ENCODE measurements at places on chromosomes 12 and 14.

DNA sequence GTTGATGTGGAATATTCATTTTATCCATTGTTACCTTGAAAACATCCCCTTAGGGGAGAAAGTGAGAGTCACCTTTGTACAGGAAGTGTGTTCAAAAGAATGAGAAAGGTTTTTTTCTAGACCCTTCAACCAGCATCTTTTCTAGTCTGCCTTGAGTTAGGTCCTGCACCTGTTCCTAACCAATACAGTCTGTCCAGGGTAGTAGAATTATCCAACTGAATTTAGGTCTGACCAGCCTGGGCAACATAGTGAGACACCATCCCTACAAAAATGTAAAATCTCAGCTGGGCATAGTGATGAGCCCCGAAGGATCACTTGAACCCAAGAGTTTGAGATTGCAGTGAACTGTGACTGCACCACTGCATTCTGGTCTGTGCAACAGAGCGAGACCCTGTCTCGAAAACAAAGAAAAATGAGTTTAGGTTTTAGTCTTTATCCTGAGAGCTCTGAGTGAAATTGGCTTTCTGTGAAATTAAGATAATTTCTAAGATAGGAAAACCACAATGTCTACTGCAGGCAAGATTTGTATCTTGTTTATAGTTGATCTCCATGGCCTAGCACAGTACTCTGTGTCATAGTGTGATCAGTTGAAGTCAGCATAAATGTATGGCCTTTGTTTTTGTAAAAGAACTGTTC, 25.2 kb downstream of the ARHGAP5 start:
- DNase-seq: peak; percentile 44

DNA sequence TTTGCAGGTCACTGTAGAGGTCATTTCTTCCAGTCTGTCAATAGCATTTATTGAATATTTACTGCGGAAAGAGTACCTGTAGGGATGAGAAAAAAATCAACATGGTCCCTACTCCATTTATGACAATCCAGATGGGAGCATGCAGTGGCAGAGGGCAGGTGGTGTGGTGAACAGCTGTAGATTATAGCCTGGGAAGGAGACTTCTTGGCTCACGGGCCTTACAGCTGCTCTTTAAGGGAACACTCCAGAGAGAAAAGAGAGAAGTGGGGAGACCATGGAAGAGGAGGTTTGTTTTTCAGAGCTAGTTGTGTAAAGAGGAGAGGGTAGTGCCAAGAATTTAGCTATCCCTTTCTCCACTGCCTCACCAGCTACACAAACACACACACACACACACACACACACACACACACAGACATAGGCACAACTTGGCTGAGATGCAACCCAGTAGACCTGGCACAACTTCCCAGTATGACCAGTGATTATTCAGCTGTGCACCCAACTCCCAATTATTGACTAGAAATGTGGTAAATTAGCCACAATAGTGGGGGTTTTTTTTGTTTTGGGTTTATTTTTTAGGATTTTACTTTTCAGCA, 41.0 kb downstream of the GPHB5 start:
- no peak for DNase-seq

- peak; percentile 96 for DNase-seq
These were observed at the start of gene HSP90AA1 for GRCh38 chr14:102086972-102087761. Gene HSP90AA1 (minus strand): TSS chr14:102087044. CDS start chr14:102086378, 666 bp downstream.

DNA sequence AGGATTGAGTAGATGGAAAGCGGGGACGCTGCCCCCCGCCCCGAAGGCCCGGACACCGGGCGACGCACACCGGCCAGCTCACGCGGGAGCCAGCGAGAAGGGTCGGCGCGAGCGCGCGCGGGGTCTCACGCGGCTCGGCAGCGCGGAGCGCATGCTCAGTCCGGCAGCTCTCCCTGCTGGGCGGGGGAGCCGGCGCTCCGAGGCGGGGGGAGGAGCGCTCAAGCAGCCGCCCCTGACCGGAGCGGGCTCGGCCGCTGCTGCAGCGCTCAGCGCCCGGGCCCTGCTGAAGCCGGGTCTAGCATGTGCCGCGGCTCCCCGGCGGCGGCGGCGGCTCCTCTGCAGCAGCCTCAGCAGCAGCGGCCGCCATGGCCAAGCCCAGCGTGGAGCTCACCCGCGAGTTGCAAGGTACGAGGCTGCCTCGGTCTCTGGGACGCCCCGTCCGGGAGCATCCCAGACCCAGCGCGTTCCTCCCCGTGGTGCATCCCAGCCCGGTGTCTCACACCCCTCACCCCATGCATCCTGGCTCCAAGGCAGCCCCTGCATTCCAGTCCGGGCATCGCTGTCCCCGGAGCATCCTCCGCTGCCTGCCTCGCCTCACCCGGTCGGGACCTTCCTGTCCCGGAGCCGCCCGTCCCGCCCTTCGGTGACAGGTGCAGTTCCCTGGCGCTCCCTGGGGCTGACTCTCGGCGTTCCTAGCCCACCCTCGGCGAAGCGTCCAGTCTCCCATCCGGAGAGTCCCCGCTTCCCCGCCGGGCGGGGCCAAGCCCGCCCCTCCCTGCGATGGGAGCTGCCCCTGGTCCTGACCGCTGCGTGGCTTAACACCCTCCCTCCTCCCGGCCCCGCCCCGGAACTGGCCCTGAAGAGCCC, at the start of gene CARMIL3:
Gene CARMIL3 (plus strand): TSS at position 221 of the 867 bp plus-strand sequence. CDS start 145 bp downstream, at position 366.
- DNase-seq: peak; percentile 63

- no peak for DNase-seq
These were observed 16.2 kb downstream of the ABHD4 start for GRCh38 chr14:22614240-22614799.

DNA sequence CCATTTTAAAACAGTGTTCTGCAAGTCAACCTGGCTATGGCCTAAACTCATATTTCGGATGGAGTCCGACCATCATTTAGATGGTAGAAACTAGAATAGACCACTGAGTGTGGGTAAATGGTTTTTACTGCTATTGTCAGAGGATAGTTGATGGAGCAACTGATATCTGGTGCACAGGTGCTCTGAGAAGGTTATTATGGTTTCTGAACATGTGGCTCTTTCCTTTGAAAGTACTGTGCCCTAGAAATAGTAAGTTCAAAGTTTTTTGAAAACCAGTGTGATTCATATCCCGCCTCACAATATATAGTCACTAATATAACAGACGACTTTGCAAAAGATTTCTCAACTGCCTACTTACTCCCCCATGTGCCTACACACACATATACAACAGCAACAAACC, 64.4 kb upstream of the BTG1 start:
- peak; percentile 29 for DNase-seq

DNA sequence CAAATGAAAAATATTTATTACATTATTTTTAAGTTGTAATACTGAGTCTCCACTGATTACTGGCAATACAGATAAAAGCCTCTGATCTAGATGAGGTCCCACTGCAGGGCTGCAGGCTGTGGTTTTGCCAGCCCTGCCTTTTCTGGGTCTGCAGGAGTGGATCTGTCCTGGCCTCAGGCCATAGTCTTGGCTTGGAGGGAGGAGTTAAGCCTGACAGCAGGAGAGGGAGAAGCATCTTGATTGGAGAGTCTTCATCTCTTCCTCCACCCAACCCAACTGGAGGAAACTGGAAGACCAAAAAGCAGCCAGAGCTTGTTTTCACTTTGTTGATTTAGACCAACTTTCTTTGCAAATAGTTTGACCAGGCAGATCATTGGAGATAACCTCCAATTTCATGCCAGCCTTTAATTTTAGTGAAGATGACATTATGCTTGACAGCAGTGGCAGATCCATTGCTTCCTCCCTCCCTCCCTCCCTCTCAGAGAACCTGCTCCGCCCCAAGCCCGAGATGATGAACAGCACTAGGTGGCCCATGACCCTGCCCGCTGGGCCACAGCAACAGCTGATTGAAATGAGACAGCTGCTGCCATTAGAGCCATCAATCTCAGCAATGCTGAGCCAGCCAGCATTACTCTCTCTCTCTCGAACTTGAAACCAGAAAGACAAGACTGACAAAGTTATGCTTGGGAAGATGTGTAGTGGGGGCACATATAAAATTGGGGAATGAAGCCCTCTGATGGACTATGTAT, 222.4 kb downstream of the GLT1D1 start:
- no peak for DNase-seq

- no peak for DNase-seq
These were observed 412.3 kb downstream of the RAD51B start for GRCh38 chr14:68231898-68232297.

DNA sequence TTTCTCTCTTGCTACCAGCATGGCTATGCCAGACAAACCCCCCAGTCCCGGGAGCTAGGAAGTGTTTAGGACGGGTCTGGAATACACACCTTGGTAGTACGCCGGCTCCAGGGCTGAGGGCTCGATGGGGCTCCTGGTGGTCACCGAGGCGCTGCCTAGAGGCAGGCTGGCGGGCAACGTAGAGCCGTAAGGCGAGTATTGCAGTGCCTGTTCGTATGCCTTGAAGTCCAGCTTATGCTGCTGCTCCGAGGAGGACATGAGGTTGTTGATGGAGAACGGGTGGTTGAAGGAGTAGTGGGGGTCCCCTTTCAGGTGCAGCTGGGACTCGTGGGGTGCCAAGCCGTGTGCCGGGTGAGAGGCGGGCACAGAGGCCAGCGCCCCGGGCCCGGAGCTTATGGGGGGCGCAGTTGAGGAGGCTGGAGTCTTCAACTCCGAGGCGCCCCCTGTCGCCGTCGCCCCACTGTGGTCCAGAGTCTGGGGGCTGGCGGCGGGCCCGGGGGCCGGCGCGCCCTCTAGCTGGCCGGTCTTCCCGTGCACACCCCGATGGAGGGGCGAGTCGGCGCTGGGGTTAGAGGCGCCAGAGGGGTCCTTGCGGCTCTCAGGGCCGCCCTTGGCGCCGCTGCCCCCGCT, 3.6 kb downstream of the FOXA1 start:
- DNase-seq: no peak

GRCh38 chr14:94643316-94644101, 31.3 kb downstream of the SERPINA3 start:
- no peak for DNase-seq

GRCh38 chr12:65662590-65662989, 161.7 kb upstream of the HMGA2 start:
- no peak for DNase-seq

- no peak for DNase-seq
These were observed 132.4 kb upstream of the CNTN1 start for GRCh38 chr12:40559865-40560264.

- no peak for DNase-seq
These were observed 86.5 kb upstream of the RIN3 start for GRCh38 chr14:92427096-92427495.

DNA sequence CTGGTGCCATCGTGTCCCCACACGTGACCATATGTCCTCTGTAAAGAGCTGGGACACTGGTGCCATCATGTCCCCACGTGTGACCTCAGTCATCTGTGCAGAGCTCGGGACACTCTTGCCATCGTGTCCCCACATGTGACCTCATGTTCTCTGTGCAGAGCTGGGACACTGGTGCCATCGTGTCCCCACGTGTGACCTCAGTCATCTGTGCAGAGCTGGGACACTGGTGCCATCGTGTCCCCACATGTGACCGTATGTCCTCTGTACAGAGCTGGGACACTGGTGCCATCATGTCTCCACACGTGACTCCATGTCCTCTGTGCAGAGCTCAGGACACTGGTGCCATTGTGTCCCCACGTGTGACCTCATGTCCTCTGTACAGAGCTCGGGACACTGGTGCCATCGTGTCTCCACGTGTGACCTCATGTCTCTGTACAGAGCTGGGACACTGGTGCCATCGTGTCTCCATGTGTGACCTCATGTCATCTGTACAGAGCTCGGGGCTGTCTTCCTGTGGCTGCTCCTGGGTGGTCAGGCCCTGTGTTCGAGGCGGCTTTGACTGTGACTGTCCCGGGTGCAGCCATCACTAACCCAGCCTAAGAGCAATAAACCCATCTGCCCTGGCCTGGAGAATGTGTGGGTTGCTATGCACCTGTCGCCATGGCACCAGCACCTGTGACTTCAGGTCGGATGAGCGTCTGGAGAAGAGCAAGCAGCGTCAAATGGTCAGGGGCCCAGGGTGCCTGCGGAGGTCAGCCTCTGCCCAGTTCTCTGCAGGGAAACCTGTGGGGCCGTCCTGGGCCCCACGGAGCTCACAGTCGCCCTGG, 334.4 kb downstream of the ADGRD1 start:
- no peak for DNase-seq

GRCh38 chr12:114747012-114747858, 63.3 kb upstream of the TBX3 start:
- DNase-seq: no peak

- DNase-seq: no peak
These were observed 73.9 kb downstream of the SYT1 start for GRCh38 chr12:78938341-78939084.

DNA sequence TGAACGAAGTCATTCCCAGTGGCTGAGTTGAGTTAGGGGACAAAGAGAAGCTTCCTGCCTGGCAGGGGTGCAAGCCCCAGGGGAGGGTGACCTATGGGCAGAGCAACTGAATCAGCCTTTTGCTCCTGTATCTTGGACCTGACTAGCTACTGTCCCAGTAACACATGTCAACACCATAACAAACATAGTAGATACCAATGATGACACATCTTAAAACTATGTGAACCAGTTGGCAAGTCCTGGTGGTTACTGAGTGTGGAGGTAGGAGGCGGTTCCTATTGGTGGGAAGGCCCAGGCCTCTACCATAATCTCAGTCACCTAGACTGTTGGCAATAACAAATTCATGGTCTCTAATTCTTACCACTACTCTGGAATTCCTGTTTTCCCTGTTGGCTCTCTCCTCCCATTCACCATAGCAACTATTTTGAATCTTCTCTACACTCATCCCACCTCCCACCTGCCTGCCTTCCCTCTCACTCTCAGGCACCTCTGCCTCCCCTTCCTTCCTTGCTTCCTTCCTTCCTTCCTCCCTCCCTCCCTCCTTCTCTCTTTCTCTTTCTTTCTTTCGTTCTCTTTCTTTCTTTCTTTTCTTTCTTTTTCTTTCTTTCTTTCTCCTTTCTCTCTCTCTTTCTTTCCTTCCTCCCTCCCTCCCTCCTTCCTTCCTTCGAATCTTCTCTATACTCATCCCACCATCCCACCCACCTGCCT, 8.1 kb upstream of the P2RX7 start:
- no peak for DNase-seq

DNA sequence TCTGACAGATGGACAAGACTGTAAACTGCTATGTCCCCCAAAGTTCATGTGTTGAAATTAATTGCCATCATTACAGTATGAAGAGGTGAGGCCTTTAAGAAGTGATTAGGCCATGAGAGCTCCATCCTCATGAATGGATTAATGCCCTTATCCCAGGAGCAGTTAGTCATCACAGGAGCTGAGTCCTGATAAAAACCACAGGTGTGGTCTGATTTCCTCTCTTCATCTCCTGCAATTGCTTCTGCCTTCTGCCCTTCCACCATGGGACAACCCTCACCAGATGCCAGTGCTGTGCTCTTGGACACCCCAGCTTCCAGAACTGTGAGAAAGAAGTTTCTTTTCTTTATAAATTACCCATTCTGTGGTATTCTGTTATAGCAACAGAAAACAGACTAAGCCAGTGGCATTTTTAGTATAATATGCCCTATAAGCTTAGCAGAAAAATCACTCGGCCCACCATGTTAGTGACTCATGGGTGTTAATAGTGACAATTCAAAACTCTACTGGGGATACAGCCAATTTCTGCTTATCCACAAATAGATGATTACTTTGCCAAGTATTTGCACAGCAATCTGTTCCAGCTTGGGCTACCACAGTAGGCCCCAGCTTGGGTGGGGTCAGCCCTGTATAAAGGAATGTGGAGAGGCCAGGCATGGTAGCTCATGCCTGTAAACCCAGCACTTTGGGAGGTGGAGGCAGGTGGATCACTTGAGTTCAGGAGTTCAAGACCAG, 129.0 kb upstream of the BCL2L14 start:
- no peak for DNase-seq

- no peak for DNase-seq
These were observed 266.9 kb downstream of the DUSP6 start for GRCh38 chr12:89085421-89085820.

GRCh38 chr12:46725332-46725731, 100.5 kb downstream of the SLC38A4 start:
- no peak for DNase-seq
